Transverse colon (tissue), 4 donors: ENCODE measurements at places on chromosomes 6 and 20. TPM values are rescaled to one million over a fixed set of nuclear protein-coding genes. Genes with fewer than 3 reads are reported as not detected.

GRCh38 chr20:8505476-8506200 is 373.6 kb downstream of the PLCB1 start:
- H3K27me3 ChIP-seq = no peaks in the 10 kb centered on the region
- no peaks in the 10 kb centered on the region for H3K36me3 ChIP-seq
- no peak for DNase-seq

GRCh38 chr6:56574292-56574691 is 68.4 kb downstream of the DST start:
- no peak overlapping the region for H3K27ac ChIP-seq
- H3K4me1 ChIP-seq = no peaks in the 10 kb centered on the region
- no peak for DNase-seq

GRCh38 chr6:124999105-124999764 is 37.0 kb downstream of the RNF217 start:
- H3K36me3 ChIP-seq = no peaks in the 10 kb centered on the region
- H3K4me1 ChIP-seq = no peaks in the 10 kb centered on the region

GRCh38 chr6:16625291-16626265 is 135.7 kb downstream of the ATXN1 start:
- H3K27me3 ChIP-seq = no peaks in the 10 kb centered on the region
- no peak for DNase-seq
- no peaks in the 10 kb centered on the region for H3K4me1 ChIP-seq
- no peak overlapping the region for H3K4me3 ChIP-seq

DNA sequence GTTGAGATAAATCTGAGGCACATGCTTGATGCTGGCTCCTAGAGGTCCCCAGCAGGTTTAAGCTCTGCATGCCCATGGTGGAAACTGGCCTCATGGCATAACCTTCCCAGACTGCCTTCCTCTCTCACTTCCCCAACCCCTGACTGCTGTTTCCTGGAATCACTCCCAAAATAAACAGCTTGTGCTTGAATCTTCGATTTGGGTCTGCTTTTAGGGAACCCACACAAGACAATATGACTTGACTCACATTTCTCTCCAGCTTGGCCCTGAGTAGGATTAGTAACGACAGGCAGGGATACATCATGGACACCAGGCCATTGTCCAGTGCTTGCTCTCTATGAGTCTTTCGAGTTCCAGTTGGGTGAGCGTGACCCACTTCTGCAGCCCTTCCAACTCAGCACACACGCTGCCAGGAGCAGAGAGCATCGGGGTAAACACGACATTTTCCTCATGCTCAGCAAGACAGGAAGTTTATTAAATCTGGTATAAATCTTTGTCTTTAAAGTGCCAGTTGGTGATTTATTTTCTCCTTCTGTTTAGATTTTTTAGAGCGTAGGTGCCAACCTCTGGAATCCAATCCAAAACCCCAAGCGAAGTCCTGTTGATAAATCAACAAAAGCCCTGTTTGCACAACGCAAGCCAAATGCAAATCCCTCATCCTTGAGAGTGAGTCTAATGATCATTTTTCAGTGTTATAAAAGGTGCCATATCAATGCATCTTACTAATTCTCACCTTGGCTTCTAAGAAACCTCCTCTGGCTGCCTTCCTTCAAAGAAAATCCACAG is 135.0 kb downstream of the FOXA2 start:
- no peak overlapping the region for H3K27ac ChIP-seq
- no peaks in the 10 kb centered on the region for H3K27me3 ChIP-seq
- no peak overlapping the region for H3K4me3 ChIP-seq
- no peak for DNase-seq
- H3K36me3 ChIP-seq = no peaks in the 10 kb centered on the region
- peaks cover 39% of the 10 kb centered on the region for H3K4me1 ChIP-seq

DNA sequence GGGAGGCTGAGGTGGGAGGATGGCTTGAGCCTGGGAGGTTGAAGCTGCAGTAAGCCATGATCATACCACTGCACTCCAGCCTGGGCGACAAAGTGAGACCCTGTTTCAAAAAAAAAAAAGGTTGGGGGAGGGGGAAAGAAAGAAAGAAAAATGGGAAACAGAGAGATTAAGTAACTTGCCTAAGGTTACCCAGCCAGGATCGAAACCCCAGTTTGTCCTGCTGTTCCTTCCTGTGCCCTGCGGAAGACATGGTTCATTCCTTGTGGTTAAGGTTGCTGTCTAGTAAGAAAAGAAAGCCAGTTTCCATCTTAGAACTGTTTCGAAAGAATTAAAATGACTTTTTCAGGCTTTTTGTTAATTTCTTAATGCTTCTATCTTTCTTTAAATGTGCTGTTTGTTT is 29.8 kb downstream of the C6orf89 start:
- H3K4me1 ChIP-seq = no peaks in the 10 kb centered on the region
- no peaks in the 10 kb centered on the region for H3K27me3 ChIP-seq
- no peak for DNase-seq
- H3K4me3 ChIP-seq = no peak overlapping the region
- no peak overlapping the region for H3K27ac ChIP-seq
- no peaks in the 10 kb centered on the region for H3K36me3 ChIP-seq

- no peaks in the 10 kb centered on the region for H3K4me1 ChIP-seq
- no peaks in the 10 kb centered on the region for H3K36me3 ChIP-seq
- peaks cover 3% of the 10 kb centered on the region for H3K27me3 ChIP-seq
- H3K4me3 ChIP-seq = no peak overlapping the region
- DNase-seq = no peak
- H3K27ac ChIP-seq = no peak overlapping the region
Observed at GRCh38 chr6:152701081-152701862, 3.6 kb downstream of the MYCT1 start.

GRCh38 chr20:53284256-53284655 is 309.4 kb downstream of the ZNF217 start:
- H3K36me3 ChIP-seq = no peaks in the 10 kb centered on the region
- DNase-seq = no peak
- no peak overlapping the region for H3K27ac ChIP-seq
- H3K4me3 ChIP-seq = no peak overlapping the region

DNA sequence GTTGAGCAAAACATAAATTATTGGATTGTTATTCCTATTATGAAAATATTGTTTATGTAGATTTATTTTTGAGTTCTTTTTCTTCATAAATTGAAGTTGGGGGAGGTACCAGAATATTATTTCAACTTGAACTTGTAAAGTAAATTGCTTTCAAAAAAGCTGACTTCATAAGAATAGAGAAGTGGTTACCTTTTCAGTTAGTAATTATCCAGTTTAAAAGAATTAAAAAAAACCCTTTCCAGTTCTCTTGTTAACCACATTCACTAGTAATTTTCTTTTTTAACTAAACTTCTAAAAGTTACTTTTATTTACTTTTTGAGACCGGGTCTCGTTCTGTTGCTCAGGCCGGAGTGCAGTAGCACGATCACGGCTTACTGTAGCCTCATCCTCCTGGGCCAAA is 124.3 kb downstream of the CDKAL1 start:
- no peaks in the 10 kb centered on the region for H3K36me3 ChIP-seq
- no peak overlapping the region for H3K27ac ChIP-seq
- H3K4me3 ChIP-seq = no peak overlapping the region
- no peak for DNase-seq
- peaks cover 4% of the 10 kb centered on the region for H3K4me1 ChIP-seq

DNA sequence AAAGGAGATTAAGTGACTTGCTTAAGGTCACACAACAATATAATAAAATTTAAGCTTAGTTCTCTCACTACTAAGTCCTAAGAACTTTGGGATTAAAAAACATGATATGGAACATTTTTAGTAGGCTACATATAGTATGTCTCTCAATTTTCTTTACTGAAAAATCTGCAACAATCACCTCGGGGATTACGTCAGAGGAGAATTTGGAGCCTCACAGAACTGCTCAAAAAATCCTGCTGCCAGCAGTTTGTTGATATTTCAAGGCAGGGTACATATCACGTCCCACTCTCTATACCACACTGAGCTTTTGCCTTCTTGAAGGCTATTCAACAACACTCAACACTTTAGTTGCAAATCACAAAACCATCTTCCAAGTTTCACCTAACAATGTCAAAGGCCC is 561.6 kb upstream of the BTBD3 start:
- no peaks in the 10 kb centered on the region for H3K4me1 ChIP-seq
- H3K36me3 ChIP-seq = no peaks in the 10 kb centered on the region
- H3K4me3 ChIP-seq = no peak overlapping the region
- no peaks in the 10 kb centered on the region for H3K27me3 ChIP-seq
- no peak overlapping the region for H3K27ac ChIP-seq
- no peak for DNase-seq

Gene STMND1
- 9.3 TPM for total RNA-seq

DNA sequence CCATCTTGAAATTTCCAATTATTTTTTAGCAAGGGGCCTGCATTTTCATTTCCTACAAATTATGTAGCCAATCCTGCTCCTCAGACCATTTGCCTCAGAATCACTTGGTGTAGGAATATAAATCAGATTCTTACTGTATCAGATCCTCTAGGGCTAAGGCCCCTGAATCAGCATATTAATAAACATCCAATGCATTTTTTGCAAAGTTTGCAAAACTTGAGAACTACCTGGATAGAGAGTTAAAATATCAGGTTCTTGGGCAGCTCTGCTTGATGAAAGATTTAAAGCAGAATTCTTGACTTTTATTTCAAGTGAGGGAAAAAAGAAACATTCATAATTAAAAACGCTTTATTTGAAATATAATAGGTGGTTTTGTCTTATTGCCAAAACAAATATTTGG is 82.2 kb upstream of the MAN1A1 start:
- H3K27me3 ChIP-seq = no peaks in the 10 kb centered on the region
- no peaks in the 10 kb centered on the region for H3K36me3 ChIP-seq
- DNase-seq = no peak
- H3K27ac ChIP-seq = no peak overlapping the region
